ENCODE measurements at places on chromosomes 4 and X.

GRCh38 chr4:184293552-184293951, 75.9 kb upstream of the ENPP6 start:
- H3K27ac ChIP-seq: no peak overlapping the region
- peaks cover 21% of the 10 kb centered on the region for H3K4me1 ChIP-seq
- H3K36me3 ChIP-seq: no peaks in the 10 kb centered on the region
- DNase-seq: no peak

DNA sequence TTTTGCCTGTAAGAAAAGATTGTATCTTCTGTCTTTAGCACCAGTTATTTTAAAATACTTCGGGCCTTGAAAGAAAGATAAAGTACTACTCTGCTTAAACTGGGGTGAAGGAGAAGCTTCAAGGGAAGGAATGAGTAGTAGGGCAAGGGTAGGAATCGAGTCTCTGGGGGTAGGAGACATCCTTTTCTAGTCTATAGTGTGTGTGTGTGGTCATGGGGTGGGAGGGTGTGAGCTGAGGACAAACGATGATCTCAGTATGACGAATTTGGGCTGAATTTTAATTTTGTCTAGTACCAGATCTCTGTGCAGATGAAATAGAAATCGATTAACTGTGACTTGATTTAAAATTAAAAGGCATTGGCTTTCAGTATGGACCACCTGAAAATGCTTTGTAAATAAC, 3.3 kb upstream of the MYOZ2 start:
- H3K27me3 ChIP-seq: no peaks in the 10 kb centered on the region
- H3K36me3 ChIP-seq: no peaks in the 10 kb centered on the region
- H3K4me1 ChIP-seq: peaks cover 1% of the 10 kb centered on the region
- H3K4me3 ChIP-seq: no peak overlapping the region
- no peak for DNase-seq

DNA sequence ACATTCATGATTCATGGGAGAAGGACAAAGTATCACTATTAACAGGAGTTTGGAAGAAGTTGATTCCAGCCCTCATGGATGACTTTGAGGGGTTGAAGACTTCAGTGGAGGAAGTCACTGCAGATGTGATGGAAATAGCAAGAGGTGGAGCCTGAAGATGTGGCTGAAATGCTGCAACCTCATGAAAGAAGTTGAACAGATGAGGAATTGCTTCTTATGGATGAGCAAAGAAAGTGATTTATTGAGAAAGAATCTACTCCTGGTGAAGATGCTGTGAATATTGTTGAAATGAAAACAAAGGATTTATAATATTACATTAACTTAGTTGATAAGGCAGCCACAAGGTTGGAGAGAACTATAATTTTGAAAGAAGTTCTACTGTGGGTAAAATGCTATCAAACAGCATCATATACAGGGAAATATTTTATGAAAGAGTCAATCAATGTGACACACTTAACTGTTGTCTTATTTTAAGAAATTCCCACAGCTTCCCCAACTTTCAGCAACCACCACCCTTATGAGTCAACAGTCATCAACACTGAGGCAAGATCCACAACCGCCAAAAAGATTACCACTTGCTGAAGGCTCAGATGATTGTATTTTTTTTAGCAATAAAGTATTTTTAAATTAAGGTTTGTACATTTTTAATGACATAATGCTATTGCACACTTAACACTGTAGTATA, 302.6 kb downstream of the CBLL2 start:
- no peaks in the 10 kb centered on the region for H3K36me3 ChIP-seq
- no peak overlapping the region for H3K27ac ChIP-seq
- H3K4me1 ChIP-seq: no peaks in the 10 kb centered on the region
- DNase-seq: no peak
- H3K4me3 ChIP-seq: no peak overlapping the region

DNA sequence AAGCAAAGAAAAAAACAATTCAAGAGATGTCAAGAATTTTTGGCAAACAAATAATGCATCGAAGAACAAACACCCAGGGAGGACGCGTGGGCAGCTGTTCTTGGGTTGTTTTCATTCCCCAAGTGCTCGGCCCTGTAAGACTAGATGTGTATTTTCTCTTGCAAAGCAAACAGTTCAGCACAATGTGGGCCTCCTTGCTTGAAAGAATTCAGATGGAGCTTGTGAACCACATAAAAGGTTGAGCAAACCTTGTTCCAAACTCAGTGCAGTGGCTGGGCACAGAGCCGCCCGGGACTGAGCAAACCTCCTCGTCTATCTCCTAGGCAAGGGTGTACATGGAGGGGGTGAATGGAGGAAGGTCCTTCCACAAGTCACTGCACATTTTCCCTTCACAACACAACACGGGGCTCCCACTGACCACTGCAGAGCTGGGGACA, 82.4 kb downstream of the HTRA3 start:
- H3K27me3 ChIP-seq: peaks cover 1% of the 10 kb centered on the region
- no peak for DNase-seq
- H3K4me3 ChIP-seq: no peak overlapping the region
- H3K4me1 ChIP-seq: no peaks in the 10 kb centered on the region

- no peaks in the 10 kb centered on the region for H3K36me3 ChIP-seq
- peaks cover 11% of the 10 kb centered on the region for H3K4me1 ChIP-seq
- no peak overlapping the region for H3K4me3 ChIP-seq
- H3K27ac ChIP-seq: no peak overlapping the region
- no peak for DNase-seq
Measured at GRCh38 chr4:159158083-159158617, 55.3 kb downstream of the RAPGEF2 start.

DNA sequence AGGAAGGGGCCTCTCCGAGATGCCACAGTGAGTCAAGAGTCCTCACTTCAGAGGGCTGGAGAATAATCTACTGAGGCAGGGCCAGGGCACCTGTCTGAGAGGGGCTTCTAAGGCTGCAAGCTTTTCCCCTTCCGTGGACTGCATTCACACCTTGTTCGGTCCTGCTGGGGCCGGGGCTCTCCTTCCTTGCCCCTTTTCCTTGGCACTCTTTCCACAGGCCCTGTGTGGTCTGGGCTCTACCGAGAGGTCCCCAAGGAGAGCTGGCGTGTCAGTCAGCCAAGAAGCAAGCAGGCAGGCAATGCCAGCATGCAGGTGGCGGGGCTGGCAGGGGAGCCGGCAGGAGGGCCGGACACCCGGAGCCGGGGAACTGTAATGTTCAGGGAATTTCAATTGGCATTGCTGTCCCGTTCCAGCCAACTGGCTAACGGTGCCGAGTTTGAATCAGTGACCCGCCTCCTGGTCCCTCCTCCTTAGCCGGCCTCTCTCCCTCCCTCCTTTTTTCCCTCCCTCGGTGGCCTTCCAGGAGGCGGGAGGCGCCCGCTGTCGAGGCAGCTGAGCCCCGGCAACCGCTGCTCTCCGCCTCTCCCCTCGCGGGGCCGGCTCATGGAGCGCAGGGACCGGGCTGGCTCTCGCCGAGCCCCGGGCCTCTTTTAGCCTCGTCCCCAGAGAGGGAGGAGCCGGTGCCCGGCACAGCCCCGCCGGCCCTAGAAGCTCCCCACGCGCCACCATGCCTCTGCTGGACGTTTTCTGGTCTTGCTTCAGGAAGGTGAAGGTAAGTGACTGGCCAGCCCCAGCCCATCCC, at the start of gene STARD8:
TSS of gene STARD8 (plus strand) at position 511 of the 802 bp plus-strand sequence. CDS start at position 728, 217 bp downstream.
- peaks cover 2% of the 10 kb centered on the region for H3K27me3 ChIP-seq
- DNase-seq: no peak
- H3K27ac ChIP-seq: no peak within 1 kb of the TSS
- H3K4me3 ChIP-seq: no peak within 1 kb of the TSS

- peak overlapping the region; percentile 68 for H3K4me3 ChIP-seq
- H3K4me1 ChIP-seq: peaks cover 49% of the 10 kb centered on the region
- peaks cover 5% of the 10 kb centered on the region for H3K36me3 ChIP-seq
- H3K27me3 ChIP-seq: no peaks in the 10 kb centered on the region
Measured at GRCh38 chrX:56385336-56385735, 153.2 kb downstream of the KLF8 start.

DNA sequence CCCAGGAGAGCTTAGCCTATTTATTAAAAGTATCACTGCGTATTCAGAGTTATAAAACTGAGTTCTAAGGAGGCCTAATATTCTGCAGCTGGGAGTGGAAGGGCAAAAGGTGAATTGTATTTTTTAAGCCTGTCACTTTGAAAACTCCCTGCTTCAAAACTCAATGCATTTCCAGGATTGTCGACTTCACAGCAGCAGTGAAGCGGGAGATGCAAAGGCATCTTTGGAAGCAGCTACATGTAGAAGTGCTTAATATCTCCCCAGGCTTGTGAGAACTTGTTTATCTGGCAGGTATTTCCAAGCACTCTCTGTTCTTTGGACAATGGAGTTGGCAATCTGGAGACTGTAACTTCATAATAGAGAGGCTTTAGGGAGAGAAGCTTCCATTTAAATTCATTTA, 717.5 kb upstream of the SLIT2 start:
- H3K4me3 ChIP-seq: no peak overlapping the region
- H3K4me1 ChIP-seq: no peaks in the 10 kb centered on the region
- no peaks in the 10 kb centered on the region for H3K27me3 ChIP-seq
- no peak overlapping the region for H3K27ac ChIP-seq
- no peak for DNase-seq

DNA sequence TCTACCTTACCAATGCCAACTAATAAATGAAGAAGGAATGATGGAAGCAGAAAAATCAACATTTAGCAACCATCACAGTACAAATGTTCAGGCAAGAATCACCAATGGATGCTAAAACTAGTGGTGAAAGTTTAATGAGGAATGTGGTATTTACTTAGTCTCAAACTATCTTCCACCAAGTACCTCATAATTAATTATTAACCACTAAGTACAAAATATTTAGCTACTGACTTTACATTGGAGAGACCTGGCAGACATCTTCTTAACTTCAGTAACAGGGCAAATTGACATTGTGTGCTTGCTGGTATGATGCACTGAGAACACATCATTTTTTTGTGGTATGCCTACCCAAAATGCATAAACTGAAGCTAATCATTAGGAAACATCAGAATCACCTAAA, 82.4 kb downstream of the DLG3 start:
- H3K36me3 ChIP-seq: no peaks in the 10 kb centered on the region
- H3K27me3 ChIP-seq: no peaks in the 10 kb centered on the region
- H3K4me3 ChIP-seq: no peak overlapping the region
- peaks cover 4% of the 10 kb centered on the region for H3K4me1 ChIP-seq
- DNase-seq: no peak

DNA sequence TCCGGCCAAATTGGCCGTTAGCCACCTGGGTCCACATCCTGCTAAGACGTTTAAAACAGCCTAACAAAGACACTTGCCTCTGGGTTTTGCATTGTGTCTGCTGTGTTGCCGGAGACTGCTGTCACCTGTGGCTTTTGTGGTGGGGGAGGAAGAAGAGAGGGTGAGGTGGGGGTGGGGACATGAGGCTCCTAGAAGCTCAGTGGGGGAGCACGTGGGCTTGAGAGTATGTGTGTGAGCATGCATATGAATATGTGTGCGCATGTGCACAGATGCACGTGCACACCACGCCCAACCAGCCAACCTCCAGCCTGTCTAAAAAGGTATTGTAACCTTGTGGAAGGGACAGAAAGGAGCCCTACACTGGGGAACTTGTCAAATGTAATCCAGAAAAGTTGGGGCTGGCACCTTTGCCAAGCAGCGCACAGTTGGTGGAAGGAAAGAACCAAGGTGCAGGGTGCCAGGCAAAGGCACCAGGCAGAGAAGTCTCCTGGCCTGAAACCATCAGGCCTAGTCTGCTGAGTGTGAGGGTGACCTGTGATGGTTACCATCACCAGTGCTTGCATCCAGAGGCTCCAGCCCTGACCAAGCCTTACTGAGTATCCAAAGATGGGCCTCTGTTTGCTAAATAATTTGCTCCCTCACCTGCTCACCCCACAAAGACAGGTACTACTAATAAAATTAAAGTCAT, 10.1 kb upstream of the SASH3 start:
- H3K4me3 ChIP-seq: peak overlapping the region; percentile 62
- peak; percentile 89 for DNase-seq
- peak overlapping the region; percentile 79 for H3K27ac ChIP-seq
- H3K36me3 ChIP-seq: peaks cover 5% of the 10 kb centered on the region
- no peaks in the 10 kb centered on the region for H3K27me3 ChIP-seq

DNA sequence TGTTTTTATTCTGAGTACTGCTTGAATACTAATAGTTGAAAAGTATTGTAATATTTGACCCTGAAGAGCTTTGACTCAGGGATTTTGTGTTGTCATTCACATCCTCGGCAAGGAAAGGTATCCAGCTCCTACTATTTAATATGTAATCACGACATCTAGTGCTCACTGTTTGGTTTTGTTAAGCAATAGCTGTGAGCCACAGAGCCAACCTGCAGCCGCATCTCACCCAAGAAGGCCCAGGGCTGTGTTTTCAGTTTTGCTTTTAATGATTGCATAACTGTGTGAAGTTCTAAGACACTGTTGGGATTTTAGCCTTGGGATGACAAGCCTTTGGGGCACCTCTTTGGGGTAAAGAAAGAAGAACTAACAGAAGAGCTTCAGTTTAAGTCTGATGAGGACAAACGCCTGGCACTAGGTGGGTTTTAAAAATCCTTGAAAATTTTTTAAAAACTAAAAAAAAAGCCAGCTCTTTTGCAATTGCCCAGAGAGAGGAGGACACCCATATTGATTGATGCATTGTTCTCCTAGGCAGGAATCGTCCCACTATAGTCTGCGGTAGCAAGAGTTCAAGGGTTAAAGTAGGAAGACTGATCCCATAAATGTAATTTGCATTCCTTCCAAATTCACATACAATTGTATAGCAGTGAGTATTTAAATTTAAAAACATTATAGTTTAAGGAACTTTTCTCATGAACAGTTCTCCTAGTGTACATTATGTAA, 157.8 kb downstream of the RELL1 start:
- no peaks in the 10 kb centered on the region for H3K27me3 ChIP-seq
- no peaks in the 10 kb centered on the region for H3K4me1 ChIP-seq
- DNase-seq: no peak
- no peaks in the 10 kb centered on the region for H3K36me3 ChIP-seq
- no peak overlapping the region for H3K27ac ChIP-seq

DNA sequence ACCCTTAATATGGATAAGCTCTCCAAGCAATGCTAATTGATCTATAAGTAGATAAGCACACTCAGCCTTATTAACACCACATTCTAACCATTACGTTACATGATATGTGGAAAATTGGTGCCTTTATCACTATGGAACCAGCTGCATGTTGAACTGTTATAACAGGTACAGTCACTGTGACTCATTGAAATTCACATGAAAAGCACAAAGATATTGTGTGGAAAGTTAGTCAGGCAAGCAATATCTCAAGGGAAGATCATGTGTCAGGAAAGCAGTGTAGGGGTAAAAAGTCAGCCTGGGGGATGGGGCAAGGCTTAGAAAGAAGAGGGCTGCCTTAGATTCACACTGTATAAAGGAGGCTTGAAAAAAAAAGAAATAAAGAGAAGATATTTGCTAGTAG, 313.7 kb upstream of the SMIM31 start:
- H3K4me3 ChIP-seq: no peak overlapping the region
- H3K36me3 ChIP-seq: no peaks in the 10 kb centered on the region
- no peaks in the 10 kb centered on the region for H3K27me3 ChIP-seq
- no peaks in the 10 kb centered on the region for H3K4me1 ChIP-seq
- H3K27ac ChIP-seq: no peak overlapping the region
